ENCODE measurements at places on chromosomes 11 and 22.

DNA sequence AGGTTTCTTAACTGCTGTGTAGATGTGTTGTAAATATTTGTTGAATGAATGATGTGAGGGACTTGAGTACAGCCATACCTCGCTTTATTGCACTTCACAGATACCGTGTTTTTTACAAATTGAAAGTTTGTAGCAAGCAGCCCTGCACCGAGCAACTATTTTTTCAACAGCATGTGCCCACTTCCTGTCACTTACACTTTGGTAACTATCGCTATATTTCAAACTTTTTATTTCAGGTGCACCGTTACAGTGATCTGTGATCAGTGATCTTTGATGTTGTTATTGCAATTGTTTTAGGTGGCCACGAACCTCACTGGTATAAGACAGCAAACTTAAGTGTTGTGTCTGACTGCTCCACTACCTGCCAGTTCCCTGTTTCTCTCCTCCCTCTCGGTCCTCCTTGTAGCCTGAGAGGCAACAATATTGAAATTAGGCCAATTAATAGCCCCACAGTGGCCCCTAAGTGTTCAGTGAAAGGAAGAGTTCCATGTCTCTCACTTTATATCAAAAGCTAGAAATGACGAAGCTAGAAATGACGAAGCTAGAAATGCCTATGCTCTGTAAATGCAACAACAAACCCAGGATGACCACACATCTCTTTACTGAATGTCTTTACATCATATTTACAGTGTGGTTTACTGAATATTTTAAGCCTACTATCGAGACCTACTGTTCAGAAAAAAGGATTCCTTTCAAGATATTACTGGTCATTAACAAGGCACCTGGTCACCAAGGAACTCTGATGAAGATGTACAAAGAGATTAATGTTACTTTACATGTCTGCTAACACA is 1.0 kb downstream of the SFI1 start:
- no peak for DNase-seq

- no peak for DNase-seq
Measured at GRCh38 chr11:5929571-5930368, 12.3 kb upstream of the OR56A3 start.

DNA sequence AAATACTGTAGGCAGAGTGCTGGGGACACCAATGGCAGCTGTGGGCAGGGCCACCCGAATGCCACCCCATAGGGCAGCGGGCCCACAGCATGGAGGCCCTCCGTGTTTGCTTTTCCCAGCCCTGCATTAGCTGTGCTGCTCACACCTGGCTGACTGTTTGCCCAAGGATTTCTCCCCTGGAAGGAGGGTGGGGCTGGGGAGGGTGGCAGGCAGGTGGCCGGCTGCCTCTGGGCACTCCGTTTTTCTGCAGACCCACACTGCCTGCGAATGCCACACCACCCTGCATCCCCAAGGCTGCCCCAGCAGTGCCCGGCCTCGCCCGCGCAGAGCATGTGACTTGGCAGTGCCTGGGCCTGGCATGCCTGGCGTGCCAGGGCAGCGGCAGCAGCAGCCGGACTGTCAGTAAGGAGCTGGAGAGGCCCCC is 19.6 kb downstream of the DAGLA start:
- DNase-seq = no peak

- no peak for DNase-seq
Measured at GRCh38 chr22:35305525-35306070, 5.9 kb downstream of the TOM1 start.

DNA sequence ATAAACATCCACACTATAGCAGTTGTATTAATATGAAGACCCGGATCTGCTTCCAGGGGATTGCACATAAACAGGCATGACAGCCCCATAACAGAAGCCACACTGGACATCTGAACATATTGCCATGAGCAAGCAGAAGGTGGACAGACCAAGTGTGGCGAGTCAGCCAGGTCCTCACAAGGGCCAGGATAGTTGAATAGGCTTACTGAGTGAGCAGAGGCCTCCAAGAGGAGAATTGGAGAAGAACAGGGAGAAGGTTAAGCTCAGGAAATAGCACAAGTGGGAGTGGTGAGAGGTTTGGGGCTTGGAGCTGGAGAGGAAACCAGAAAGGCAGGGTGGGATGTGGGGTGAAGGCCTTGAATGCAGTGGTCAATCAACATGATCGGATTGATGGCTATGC is 10.8 kb downstream of the SLC35C1 start:
- no peak for DNase-seq

- no peak for DNase-seq
Measured at GRCh38 chr11:28708075-28708474, 599.9 kb downstream of the METTL15 start.

DNA sequence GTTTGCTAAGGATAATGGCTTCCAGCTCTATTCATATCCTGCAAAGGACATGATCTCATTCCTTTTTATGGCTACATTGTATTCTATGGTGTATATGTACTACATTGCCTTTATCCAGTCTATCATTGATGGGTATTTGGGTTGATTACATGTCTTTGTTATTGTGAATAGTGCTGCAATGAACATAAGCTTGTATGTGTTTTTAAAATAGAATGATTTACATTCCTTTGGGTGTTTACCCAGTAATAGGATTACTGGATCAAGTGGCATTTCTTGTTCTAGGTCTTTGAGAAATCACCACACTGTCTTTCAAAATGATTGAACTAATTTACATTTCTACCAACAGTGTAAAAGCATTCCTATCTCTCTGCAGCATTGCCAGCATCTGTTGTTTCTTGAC is 6.0 kb upstream of the MS4A6E start:
- no peak for DNase-seq

GRCh38 chr11:86449993-86450629 is 75.4 kb downstream of the CCDC81 start:
- no peak for DNase-seq

DNA sequence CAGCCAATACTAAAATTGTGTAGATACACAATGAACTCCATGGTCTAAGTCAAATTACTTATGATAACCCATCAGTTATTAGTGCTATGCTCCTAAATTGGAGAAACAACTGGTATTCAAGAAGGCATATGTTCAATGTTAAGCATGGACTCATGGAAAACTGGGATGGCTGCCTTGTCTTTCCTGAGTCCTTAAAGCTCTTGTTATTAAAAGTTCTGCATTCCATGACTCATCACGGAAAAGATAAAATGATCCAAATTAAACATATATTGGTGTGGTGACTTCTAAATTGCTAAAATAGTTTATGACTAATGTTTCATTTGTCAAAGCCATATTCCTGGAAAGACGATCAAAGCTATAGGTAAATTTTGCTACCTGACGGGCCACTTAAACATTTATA is 9.4 kb upstream of the EI24 start:
- no peak for DNase-seq

DNA sequence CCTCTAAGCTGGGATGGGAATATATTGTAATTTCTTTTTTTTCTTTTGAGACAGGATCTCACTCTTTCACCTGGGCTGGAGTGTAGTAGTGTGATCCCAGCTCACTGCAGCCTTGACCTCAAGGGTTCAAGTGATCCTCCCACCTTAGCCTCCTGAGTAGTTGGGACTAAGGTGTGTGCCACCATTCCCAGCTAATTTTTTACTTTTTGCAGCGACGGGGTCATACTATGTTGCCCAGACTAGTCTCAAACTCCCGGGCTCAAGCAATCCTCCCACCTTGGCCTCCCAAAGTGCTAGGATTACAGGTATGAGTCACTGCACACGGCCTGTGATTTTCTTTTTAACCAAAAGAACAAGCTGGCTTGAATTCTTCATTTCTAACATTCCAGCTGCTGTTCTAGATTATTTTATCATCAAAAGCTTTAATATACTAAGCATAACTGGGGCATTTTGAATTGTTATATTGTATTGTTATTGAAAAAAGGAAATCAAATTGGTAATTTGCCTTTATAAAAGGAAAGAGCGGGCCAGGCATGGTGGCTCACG is 26.8 kb upstream of the PPP2R1B start:
- DNase-seq = no peak

DNA sequence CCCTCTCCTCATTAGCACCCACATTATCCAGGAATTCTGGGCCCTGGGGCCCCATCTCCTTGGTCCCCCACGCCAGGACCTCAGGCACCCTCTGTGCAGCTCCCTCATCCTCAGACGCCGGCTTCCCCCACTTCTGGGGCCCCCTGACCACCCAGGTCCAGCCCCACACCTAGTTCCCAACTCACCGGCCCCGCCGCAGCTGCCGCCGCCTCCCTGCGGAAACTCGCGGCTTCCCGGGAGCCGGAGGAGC is at the start of gene PCSK7:
Gene PCSK7, minus strand, starts transcription at position 232 of the 250 bp plus-strand sequence. CDS start 2,229 bp downstream, outside the sequence.
- DNase-seq = no peak

GRCh38 chr11:59728913-59729312 is 15.3 kb upstream of the OR10V1 start:
- no peak for DNase-seq

- DNase-seq = peak; percentile 91
Measured at GRCh38 chr22:38467904-38468442, at the start of gene KDELR3. Gene KDELR3, plus strand, starts transcription at chr22:38468096. Its CDS starts 138 bp downstream, at chr22:38468234.

DNA sequence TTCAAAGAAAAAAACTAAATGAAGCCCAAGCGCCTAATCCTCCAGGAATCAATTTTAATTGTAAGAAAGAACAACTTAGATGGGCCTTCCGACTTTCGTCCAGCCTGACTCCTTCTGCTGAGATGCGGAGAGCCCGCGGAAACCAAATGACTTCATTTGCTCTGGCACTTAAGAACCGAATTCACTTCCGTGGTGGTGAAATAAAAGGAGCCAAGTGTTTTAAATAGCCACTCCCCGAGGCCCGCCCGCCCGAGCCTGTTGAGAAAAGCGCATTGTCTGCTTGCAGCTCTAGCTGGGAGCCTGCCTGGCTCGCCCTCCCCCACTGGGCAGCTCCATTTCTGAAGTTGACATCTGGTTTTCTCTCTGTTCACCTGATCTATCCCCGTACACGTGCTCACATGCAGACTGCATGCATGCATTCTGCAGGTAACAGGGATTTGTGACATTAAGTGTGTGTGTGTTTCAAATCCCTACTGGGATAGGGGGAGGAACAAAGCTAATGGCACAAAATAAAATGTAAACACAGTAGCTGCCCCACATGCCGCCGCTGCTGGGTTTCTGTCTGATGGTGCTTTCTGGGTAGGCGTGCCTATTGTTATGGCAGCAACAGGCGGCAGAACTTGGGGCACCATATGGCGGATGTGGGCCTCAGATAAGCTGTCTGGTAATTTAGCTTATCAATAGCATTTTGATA is 6.2 kb downstream of the TEAD1 start:
- DNase-seq = no peak

GRCh38 chr11:77381729-77382665 is 80.5 kb upstream of the GDPD4 start:
- no peak for DNase-seq

GRCh38 chr11:24422376-24422775 is 74.5 kb upstream of the LUZP2 start:
- DNase-seq = no peak

DNA sequence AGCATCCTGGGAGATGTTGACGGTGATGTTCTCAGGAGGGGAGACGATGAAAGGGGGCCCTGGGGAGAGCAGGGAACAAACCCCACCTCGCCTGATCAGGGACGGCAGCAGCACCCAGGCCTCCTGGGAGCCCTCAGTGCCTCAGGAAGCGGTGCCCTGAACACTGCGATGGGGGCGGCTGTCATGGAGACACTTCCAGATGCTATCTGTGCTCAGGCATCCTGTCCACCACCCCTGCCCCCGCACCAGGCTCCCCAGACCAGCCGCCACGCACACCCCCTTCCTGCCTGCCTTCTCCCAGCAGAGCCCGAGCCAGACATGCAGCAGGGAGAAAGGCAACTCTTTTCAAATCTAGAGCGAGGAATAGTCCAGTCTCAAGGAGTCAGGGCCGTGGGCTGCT is 20.6 kb downstream of the IGSF9B start:
- DNase-seq = no peak

Data from GM10248 (cell line).